ENCODE measurements at places on chromosomes 12 and 14. TPM values are rescaled to one million over a fixed set of nuclear protein-coding genes. Genes with fewer than 3 reads are reported as not detected.

DNA sequence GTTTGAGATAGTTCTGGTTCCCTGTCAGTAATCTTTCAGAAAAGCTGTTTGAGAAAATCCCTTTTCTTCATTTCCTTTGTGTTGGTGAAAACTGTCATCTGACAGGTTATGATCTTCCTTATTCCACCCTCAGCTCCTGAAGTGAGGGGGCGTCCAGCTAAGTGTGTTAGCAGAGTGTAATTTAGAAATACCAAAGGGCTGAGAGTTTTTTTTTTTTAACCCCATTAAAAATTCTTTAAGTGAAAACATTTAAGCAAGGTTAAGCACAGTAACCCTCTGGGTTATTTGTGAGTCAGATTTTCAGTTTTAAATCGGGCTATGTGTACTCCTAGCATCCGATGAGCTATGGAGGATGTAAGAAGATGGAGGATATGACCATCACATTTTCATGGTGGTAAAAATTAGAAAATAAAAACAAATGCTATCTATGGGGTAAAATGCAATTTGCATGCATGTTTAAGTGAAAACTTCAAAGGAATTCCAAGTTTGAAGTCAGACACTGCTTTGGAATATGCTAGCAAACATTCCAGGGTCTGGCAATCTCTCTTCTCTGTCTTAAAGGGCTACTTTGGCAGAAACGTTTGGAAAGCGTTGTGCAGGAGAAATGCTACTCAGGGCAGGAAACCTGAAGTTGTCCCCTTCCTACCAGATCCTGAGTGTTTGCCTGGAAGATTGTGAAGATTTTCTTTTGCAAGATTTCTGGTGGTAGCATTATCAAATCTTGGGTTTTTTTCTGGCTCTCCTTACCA lies 197.0 kb upstream of the PRICKLE1 start:
- no peak for DNase-seq
- H3K4me3 ChIP-seq: no peak overlapping the region
- H3K27me3 ChIP-seq: no peaks in the 10 kb centered on the region
- H3K36me3 ChIP-seq: no peaks in the 10 kb centered on the region
- no peaks in the 10 kb centered on the region for H3K4me1 ChIP-seq

Gene NKX2-1
- total RNA-seq: not detected

DNA sequence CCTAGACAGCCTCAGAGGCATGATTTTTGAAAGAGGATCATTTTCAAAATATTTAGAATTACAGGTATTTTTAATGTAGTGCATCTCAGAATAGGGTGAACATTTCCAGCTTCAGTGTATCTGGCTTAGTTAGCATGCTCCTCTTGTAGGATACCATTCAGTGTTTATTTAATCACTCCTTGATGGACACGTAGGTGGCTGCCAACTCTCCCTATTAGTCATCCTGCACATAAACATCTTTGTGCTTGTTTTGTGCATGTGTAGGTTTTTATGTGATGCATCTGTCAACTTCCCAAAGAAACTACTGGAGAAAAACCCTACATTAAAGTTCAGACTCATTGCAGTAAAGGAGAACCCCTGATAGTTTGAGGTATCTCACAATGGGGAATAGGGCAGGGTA lies 52.5 kb upstream of the RBM19 start:
- H3K4me3 ChIP-seq: no peak overlapping the region
- no peaks in the 10 kb centered on the region for H3K36me3 ChIP-seq
- no peak for DNase-seq
- peaks cover 33% of the 10 kb centered on the region for H3K27me3 ChIP-seq
- H3K27ac ChIP-seq: no peak overlapping the region

DNA sequence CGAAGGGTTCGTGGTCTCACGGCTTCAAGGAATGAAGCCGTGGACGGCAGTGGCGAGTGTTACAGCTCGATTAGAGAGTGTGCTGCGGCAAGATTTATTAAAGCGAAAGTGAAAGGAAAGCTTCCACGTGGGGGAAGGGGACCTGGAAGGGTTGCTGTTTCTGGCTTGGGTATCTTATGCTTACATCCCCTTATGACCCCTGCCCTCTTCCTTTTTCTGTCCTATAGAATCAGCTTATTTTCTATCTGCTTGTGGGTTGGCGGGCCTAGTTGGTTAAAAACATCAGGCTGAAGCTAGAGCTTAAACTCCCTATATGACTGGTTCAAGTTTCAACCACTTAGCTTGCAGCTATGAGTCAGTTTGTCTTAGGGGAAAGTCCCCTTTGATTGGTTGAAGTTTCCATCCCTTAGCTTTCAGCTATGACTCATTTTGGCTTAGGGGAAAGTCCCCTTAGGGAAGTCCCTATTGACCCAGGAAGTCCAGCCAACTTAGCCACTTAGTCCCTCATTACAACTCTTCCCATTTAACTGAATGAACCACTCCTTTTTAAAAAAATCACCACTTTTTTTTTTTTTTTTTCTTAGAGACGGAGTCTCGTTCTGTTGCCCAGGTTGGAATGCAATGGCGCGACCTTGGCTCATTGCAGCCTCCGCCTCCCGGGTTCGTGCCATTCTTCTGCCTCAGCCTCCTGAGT lies 1494.7 kb upstream of the TMEM132C start:
- H3K4me3 ChIP-seq: no peak overlapping the region
- no peaks in the 10 kb centered on the region for H3K27me3 ChIP-seq
- no peaks in the 10 kb centered on the region for H3K36me3 ChIP-seq
- no peak for DNase-seq
- H3K4me1 ChIP-seq: no peaks in the 10 kb centered on the region
- no peak overlapping the region for H3K27ac ChIP-seq

DNA sequence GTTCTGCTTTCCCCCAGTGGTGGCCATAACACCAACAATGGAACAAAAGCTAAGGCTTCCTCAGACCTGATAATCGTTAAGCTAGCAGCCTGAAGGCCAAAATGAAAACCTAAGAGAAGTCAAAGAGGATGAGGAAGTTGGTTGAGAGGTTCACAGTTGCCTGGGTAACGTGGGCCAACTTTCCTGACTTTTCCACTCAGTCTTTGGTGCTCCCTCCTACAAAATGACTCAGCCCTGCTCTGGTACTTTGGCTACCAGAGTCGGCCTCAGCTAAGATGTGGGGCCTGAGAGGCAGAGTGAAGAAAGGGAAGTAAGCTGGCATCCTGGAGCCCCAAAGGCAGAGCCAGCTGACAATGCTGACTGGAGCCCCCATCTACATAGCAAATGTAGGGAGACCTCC lies 14.9 kb upstream of the FKBP11 start:
- no peaks in the 10 kb centered on the region for H3K36me3 ChIP-seq
- H3K27ac ChIP-seq: no peak overlapping the region
- H3K4me1 ChIP-seq: no peaks in the 10 kb centered on the region
- no peak overlapping the region for H3K4me3 ChIP-seq

- no peaks in the 10 kb centered on the region for H3K27me3 ChIP-seq
- no peaks in the 10 kb centered on the region for H3K36me3 ChIP-seq
- no peaks in the 10 kb centered on the region for H3K4me1 ChIP-seq
- no peak overlapping the region for H3K4me3 ChIP-seq
Observed at GRCh38 chr12:64286521-64286920, 64.4 kb upstream of the KICS2 start.

- no peaks in the 10 kb centered on the region for H3K36me3 ChIP-seq
- peak; percentile 64 for DNase-seq
- H3K4me1 ChIP-seq: peaks cover 51% of the 10 kb centered on the region
- H3K27me3 ChIP-seq: no peaks in the 10 kb centered on the region
Observed at GRCh38 chr12:5201554-5202218, 158.0 kb downstream of the KCNA5 start.

- DNase-seq: no peak
- no peaks in the 10 kb centered on the region for H3K27me3 ChIP-seq
- no peaks in the 10 kb centered on the region for H3K36me3 ChIP-seq
Observed at GRCh38 chr12:108356835-108357806, 18.0 kb upstream of the CMKLR1 start.

GRCh38 chr14:59252772-59253500 lies 64.5 kb downstream of the DAAM1 start:
- H3K36me3 ChIP-seq: no peaks in the 10 kb centered on the region
- H3K4me3 ChIP-seq: no peak overlapping the region
- DNase-seq: no peak
- H3K4me1 ChIP-seq: peaks cover 44% of the 10 kb centered on the region

GRCh38 chr12:49294804-49295081 lies 204 bp upstream of the PRPH start:
- no peak overlapping the region for H3K27ac ChIP-seq
- H3K36me3 ChIP-seq: no peaks in the 10 kb centered on the region

DNA sequence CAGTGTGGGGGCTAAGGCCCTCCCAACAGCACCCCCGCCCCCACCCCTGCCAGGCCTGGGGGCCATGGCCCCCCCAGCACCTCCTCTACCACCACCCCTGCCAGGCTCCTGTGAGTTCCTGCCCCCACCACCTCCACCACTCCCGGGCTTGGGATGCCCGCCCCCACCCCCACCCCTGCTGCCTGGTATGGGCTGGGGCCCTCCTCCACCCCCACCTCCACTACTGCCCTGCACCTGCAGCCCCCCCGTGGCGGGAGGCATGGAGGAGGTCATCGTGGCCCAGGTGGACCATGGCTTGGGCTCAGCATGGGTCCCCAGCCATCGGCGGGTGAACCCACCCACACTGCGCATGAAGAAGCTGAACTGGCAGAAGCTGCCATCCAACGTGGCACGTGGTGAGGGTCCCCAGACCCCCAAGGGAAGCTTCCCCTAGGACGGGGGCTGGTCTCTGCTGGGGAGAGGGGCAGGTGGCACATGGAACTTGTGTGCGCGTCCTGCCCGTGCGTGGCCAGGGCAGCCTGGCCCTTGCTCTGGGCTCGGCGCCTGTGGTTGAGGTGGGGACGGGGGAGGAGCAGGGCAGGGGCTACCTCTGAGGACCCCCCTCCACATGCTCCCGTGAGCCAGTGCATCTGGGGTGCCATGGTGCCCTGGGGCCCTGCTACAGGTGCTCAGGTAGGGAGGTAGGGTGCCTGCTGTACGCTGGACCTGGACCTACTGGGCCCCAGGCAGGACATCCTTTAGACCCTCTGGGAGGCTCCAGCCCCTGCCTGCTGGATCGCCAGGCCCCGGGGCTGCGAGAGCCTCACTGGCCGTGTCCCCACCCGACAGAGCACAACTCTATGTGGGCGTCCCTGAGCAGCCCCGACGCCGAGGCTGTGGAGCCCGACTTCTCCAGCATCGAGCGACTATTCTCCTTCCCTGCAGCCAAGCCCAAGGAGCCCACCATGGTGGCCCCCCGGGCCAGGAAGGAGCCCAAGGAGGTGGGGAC lies 16.1 kb upstream of the ADSS1 start:
- H3K4me1 ChIP-seq: peaks cover 8% of the 10 kb centered on the region
- DNase-seq: peak; percentile 24
- H3K27ac ChIP-seq: no peak overlapping the region

- no peaks in the 10 kb centered on the region for H3K27me3 ChIP-seq
- no peak overlapping the region for H3K4me3 ChIP-seq
- H3K36me3 ChIP-seq: no peaks in the 10 kb centered on the region
- no peak for DNase-seq
Observed at GRCh38 chr12:105358789-105359188, 28.3 kb downstream of the C12orf75 start.

DNA sequence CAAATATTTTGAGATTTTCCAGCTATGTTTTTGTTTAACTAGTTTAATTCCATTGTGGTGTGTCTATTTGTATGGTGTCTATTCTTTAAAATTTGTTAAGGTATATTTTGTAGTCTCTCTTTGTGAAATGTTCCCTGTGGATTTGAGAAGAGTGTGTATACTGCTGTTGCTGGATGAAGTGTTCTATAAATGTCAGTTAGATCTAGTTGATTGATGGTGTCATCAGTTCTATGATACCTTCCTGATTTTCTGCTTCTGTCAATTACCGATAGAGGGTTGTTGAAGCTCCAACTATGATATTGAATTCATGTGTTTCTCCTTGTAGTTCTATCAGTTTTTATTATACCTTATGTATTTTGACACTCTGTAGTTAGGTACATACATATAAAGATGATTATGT lies 53.1 kb downstream of the FUT8 start:
- DNase-seq: no peak
- H3K36me3 ChIP-seq: no peaks in the 10 kb centered on the region
- H3K4me1 ChIP-seq: peaks cover 35% of the 10 kb centered on the region
- no peaks in the 10 kb centered on the region for H3K27me3 ChIP-seq
- H3K4me3 ChIP-seq: no peak overlapping the region

Gene GNB3
- total RNA-seq: 7.6 TPM

GRCh38 chr12:120483621-120484020 lies 12.3 kb upstream of the DYNLL1 start:
- H3K4me1 ChIP-seq: no peaks in the 10 kb centered on the region
- no peak overlapping the region for H3K27ac ChIP-seq
- no peak overlapping the region for H3K4me3 ChIP-seq
- no peaks in the 10 kb centered on the region for H3K36me3 ChIP-seq

- no peak overlapping the region for H3K4me3 ChIP-seq
- H3K4me1 ChIP-seq: no peaks in the 10 kb centered on the region
- no peak for DNase-seq
- H3K27ac ChIP-seq: no peak overlapping the region
- H3K27me3 ChIP-seq: no peaks in the 10 kb centered on the region
Observed at GRCh38 chr12:64595863-64596793, 14.2 kb upstream of the RASSF3 start.

- no peak for DNase-seq
- no peaks in the 10 kb centered on the region for H3K4me1 ChIP-seq
- H3K4me3 ChIP-seq: no peak overlapping the region
- peaks cover 9% of the 10 kb centered on the region for H3K27me3 ChIP-seq
Observed at GRCh38 chr14:90820958-90821357, 4.7 kb upstream of the TTC7B start.

DNA sequence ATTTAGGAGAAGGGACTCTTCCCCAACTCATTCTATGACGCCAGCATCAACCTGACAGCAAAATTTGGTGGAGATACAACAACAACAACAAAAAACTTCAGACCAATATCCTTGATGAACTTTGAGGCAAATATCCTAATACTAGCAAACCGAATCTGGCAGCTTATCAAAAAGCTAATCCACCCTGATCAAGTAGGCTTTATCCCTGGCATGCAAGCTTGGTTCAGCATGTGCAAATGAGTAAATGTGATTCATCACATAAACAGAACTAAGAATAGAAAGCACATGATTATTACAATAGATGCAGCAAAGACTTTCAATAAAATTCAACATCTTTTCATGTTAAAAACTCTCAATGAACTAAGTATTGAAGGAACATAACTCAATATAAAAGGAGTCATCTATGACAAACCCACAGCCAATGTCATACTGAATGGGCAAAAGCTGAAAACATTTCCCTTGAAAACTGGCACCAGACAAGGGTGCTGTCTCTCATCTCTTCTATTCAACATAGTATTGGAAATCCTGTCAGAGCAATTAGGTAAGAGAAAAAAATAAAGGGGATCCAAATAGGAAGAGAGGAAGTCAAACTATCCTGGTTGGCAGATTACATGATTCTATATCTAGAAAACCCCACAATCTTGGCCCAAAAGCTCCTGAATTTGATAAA lies 233.3 kb downstream of the CCDC59 start:
- H3K27ac ChIP-seq: no peak overlapping the region
- no peak overlapping the region for H3K4me3 ChIP-seq
- H3K4me1 ChIP-seq: no peaks in the 10 kb centered on the region
- H3K36me3 ChIP-seq: no peaks in the 10 kb centered on the region
- DNase-seq: no peak
- no peaks in the 10 kb centered on the region for H3K27me3 ChIP-seq

DNA sequence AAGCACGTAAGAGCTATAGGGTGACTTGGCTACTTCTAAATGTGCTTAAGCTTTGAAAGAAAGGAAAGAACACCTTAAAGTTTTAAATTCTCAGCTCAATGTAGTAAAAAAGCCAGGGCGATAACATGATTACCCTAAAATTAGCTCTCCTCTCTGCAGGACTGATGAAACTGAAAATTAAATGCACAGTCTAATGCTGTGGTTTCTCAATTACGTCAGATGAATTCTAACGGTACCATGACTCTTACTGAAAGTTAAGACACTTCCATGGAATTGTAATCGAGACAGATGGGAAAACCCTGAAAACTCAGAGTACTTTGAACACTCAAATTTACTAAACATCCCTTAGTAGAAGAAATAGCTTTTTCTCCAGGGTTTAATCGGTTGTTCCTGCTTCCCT lies 25.9 kb upstream of the PRKD1 start:
- no peak overlapping the region for H3K27ac ChIP-seq
- no peaks in the 10 kb centered on the region for H3K4me1 ChIP-seq
- no peak overlapping the region for H3K4me3 ChIP-seq
- DNase-seq: no peak

Data from neural progenitor cell (in vitro differentiated cells).